T-helper 17 cell (primary cell): ENCODE measurements at places on chromosomes 4 and X.

- DNase-seq: no peak
These were observed 13.6 kb downstream of the TSPAN6 start for GRCh38 chrX:100623001-100623400.

GRCh38 chrX:49930039-49930438 lies 7.6 kb downstream of the CLCN5 start:
- no peak for DNase-seq

- DNase-seq: no peak
These were observed 16.7 kb downstream of the CLRN2 start for GRCh38 chr4:17531538-17532285.

GRCh38 chrX:75603833-75604232 lies 81.0 kb upstream of the ZDHHC15 start:
- no peak for DNase-seq

- no peak for DNase-seq
These were observed 318.6 kb downstream of the LDB2 start for GRCh38 chr4:16579866-16580265.

DNA sequence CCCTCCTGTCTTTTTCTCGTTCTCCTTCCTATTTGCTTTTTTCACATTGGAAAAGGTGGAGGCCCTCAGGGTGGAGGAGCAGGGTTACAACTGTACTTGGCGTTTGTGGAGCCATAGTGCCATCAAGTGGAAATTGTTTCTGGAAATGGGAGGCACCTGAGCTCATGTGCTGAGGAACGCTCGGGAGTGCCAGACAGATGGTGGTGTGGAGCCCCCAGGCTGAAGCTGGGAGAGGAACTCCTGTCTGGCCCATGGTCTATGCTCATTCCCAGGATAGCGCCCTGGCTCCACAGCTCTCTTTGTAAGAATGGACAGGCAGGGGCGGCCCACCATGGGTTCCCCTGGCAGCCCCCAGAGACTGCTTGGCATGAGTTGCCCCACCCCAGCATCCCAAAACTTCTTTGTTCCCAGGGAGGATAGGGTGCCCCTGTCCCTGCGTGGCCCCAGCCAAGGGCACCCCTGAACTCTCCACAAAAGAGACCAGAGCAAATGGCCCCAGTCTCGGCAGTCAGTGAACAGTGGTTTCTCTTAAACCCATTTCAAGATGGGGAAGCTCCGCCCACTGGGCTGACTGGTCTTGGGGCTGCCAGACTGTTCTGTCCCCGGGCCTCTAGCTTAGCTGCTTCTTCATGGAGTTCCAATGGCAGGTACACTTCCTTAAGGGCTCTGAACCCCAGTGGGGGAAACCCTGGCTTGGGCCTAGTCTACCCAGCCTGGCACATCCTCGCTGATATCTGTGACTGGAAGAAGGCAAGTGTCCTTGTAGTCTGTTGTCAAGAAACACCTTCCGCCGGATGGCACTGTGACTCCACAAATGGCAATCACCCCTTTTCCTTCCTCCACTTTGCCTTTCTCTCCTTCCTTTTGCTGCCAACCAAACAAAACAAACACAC lies 70.1 kb downstream of the NBDY start:
- DNase-seq: no peak
